ENCODE measurements at places on chromosomes 2 and 18.

DNA sequence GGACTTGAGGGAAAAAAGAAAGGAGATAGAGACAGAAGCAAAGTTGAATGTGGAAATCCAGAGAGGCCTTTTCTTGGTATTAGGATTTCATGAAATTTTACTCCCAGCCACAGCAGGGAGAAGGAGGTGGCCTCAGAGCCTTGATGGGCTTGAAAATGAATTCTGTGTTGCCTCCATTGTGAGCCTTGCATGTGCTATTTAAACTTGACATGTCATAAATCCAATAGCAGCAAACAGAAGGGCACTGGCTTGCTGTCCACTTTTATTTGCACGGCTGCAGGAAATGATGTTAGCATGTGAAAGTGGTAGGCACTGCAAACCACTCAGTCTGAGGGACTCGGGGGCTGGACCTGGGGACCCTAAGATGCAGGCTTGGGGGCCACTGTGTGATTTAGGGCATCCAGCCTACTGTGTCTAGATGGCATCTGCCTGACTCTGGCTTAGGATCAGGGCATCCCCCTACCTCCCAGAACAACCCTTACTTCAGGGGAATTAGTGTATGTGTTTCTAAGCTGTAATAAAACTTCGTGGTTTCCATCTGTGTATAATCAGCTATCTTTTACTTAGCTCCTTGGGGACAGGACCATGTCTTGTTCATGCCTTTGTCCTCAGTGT, 139.1 kb upstream of the SKOR2 start:
- DNase-seq = no peak

- no peak for DNase-seq
Observed at GRCh38 chr2:241110089-241110606, 8.1 kb upstream of the MTERF4 start.

GRCh38 chr18:10850840-10851239, 298.5 kb downstream of the PIEZO2 start:
- no peak for DNase-seq

GRCh38 chr2:44942304-44943030, 965 bp downstream of the SIX3 start:
- DNase-seq = no peak

- no peak for DNase-seq
Observed at GRCh38 chr2:190982262-190983034, 31.5 kb downstream of the STAT1 start.

DNA sequence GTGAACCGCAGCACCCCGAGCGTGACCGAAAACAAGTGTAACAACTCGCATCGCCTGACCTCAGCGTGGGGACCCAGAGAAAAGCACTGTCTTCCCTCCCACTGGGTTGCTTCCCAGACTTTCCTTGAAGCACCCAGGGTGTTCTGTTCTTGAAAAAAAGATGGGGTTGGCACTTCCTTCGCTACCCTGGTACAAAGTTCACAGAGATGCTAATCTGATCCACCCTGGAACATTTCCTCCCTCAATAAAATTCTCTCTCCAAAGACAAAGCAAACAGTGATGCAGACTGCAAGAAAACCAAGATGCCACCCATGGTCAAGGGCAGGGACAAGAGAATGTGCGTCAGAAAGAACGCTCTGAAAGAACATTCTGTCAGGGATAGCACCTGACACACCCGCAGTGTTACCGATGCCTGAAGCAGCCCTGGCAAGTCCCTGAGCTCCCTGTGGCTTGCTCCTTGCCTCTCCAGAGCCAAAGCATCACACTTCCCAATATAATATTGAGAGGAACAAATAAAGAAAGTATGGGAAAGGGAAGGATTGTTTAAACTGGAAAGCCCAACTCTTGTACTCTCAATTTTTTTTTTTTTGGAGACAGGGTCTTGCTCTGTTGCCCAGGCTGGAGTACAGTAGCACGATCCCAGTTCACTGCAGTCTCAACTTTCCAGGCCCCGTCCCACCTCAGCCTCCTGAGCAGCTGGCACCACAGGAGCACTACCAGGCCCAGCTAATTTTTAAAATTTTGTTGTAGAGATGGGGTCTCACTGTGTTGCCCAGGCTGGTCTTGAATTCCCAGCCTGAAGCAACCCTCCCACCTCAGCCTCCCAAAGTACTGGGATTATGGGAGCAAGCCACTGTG, 70.7 kb downstream of the TBC1D8 start:
- no peak for DNase-seq

- DNase-seq = no peak
Observed at GRCh38 chr2:113861740-113862139, 28.1 kb upstream of the ACTR3 start.

DNA sequence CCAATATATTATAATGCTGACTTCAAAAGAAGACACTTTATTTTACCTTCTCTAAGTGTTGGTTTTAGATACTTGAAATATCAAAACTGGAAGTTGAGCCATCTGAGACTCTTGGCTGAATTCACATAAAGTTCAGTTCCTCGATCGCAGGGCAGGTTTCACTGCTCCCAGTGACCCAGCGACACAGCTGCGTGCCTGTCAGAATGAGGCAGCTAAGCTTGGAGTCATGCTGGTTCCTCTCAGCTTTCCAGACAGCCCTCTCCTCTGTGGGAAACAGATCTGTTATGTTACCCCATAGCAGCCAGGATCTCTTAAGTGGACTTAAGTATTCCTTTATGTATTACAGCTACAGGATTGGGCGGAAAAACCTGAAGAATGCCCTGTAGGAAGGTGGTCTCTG, 142.8 kb upstream of the ALPP start:
- DNase-seq = no peak

DNA sequence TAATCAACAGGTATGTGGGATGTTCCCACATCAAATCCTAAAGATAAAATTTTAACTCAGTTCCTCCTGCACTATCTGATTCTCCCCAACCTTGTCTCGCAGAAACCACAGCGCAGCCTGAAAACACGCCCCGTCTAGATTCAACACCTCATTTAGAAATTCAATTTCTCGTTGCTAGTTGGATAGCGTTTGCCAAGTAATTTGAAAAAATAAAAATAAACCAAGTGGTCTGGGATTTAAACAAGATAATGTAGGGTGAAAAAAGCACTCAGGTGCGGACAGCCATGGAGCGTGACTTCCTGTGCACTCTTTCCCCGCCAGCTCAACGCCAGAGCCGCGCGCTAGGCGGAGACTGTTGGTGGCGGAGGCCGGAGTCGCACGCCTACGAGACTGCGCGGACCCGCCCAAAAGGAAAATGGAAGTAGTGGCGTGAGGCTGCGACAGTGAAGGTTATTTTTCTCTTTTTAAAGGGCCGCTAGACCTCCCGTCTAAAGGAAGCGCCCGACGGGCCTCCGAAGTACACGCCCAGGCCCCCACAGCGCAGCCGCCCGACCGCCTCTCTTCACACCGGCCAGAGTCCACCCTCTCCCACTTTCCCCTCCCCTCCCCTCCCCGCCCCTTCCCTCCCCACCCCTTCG, 615 bp upstream of the CCNT2 start:
- peak; percentile 89 for DNase-seq

DNA sequence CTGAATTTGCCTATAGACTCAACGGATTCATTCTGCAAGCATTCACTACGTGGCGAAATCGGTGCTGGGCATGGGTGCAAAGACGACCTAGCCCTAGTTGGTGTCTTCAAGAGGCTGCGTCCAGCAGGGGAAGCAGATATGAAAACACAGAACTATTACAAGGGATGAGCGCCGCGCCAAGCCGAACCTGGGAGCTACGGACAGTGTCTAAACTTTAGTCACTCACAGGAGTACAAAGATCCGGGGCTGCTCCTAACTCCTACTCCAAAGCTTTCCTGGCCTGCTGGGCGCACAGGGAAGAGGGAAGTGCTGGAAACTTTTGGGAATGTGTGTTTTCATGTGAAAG, 732 bp upstream of the ANXA4 start:
- DNase-seq = peak; percentile 23

DNA sequence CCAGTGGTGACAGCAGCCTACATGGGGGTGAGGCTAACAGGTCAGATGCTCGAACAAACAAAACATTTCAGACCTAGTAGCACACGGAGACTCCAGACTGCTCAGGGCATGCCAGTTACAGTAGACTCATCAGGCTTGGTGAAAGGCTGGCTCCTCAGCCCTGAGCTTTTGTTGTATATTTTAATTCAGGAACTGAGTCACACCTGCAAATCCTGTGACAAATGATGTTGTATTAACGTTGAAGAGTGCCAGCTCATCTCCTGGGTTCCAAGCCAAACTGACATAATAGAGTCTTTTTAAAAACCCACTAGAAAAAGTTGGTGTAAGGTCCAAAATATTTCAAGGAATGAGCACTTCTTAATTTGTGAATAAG, 65.3 kb downstream of the C1D start:
- DNase-seq = no peak

- peak; percentile 37 for DNase-seq
Observed at GRCh38 chr2:143177096-143177786, 48.0 kb downstream of the ARHGAP15 start.

DNA sequence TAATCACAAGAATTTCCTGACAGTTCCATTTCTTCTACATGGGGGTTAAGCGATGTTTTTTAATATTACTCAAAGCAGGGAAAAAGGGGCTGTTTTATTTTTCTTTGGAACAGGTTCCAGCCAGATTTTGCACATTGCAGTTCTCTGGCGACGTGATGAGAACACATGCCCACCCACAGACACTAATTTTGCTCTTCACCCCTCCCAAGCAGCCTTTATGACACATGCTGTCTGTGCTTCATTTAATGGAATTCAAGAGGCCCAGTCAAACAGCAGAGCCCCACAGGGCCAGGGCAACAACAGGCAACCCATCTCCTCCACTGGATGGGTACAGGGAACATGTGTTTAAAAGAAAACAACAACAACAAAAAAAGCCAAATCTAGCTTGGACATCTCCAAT, 70.8 kb downstream of the SPRED2 start:
- DNase-seq = no peak

DNA sequence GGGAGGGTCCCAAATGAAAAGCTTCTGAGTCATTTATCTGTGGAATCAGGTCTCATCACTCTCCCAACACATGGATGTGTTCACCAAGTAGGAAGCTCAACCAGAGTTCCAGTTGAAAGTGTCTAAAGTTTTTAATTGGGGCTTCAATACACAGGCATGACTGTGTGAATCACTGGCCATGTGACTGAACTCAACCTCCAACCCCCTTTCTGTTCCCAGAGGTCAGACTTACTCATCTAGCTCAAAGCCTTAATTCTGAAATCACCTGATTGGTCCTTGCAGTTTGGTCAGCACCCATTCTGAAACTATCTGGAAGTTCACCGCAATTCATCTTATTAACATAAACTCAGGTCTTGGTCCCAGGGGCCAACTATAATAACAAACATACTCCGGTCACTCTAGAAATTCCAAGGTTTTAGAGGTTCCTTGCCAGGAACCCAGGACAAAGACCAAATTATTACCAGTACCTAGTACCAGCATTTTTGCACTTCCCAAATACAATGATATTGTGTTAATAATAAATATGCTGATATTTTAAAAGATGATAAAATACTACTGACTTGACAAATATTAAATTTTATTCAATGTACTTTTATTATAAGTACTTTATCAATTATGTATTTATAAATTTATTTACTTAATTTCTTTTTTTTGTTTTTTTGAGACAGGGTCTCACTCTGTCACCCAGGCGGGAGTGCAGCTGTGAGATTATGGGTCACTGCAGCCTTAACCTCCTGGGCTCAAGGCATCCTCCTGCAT, 10.7 kb upstream of the RBM45 start:
- DNase-seq = no peak

GRCh38 chr18:4455113-4455811, at the start of gene DLGAP1:
Gene DLGAP1, minus strand, starts transcription at chr18:4455307.
- DNase-seq = peak; percentile 10

GRCh38 chr2:55567298-55567697, 47.8 kb downstream of the CFAP36 start:
- no peak for DNase-seq

DNA sequence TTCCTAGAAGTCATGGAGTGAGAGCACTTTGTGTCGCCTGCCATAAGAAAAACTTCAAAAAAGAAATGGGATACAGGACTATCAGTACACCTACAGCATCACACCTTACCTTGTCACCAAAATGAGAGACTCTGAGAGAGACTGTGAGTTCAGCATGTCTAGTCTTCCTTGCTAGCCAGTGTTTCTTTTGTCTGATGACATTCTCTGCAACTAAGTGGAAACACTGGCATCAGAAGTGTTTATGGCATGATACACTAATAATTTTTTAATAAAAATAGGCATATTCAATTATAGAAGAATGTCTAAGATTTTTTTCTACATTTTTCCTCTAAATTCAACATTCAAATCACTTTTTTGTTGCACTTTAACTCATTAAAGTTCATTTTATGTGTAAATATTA, 9.0 kb downstream of the RBM43 start:
- DNase-seq = no peak

DNA sequence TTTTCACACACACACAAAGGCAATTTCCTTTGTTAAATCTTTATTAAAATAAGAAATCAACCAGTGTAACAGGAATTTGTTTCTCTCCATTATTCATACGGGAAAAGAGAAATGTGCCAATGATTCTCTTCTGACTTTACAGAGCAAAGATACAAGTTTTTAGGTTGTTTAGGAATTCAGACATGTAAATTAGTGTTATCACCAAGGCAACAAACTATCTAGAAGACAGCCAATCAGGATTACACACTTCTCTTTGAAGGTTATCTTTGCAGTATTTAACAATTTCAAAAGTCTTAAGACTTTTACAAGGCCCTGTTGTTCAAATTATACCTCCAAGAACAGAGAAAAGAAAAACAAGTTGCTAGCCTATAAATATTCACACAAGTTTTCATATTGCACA, 14.5 kb downstream of the CD302 start:
- DNase-seq = no peak

DNA sequence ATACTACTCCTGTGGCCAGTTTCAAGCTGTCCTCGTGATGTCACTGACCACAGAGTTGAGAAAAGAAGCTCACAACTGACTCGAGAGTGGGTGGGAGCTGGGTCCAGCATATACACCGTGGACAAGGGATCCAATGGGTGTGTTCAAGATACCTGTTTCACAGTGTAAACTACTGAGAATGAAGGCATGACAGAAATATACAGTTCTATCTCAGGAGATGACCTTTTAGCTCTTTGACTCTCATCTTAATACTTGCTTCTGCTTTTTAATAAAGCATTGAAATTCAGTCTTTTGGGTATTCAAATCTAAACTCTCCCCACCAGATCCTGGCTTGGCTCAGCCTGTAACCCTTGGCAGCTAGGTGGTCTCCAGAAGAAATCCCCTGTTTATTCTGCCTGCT, 130.1 kb downstream of the MAP2 start:
- no peak for DNase-seq

Data from CD4-positive, alpha-beta T cell treated with Interleukin-10 for 1 hour (primary cell).